ENCODE measurements at places on chromosomes 2 and 18.
A peak's percentile ranks its signal among the peaks of the same experiment; 100 is the strongest.

- DNase-seq = no peak
Measured at GRCh38 chr18:44816477-44816876, 135.8 kb downstream of the SETBP1 start.

GRCh38 chr2:136117391-136117841 lies 533 bp downstream of the CXCR4 start:
- peak; percentile 68 for DNase-seq

DNA sequence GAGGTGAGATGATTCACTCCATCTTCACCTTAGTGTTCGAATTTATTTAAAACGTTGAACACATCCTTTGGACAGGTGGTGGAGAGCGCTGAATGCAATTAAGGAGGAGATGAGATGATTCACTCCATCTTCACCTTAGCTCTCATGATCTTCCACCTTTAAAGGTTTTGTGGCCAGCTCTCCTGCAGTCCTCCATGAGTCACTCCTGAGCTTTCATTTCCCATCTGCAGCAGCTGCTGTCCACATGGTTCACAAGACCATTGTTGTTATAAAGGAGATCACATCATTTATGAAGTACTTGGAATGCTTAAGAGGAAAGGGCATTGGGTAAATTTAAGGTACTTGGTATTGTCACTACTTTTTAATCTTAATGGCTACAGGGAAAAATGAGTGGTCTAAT lies 298.5 kb downstream of the PAX3 start:
- no peak for DNase-seq

GRCh38 chr2:239638376-239638775 lies 237.6 kb upstream of the HDAC4 start:
- DNase-seq = no peak

DNA sequence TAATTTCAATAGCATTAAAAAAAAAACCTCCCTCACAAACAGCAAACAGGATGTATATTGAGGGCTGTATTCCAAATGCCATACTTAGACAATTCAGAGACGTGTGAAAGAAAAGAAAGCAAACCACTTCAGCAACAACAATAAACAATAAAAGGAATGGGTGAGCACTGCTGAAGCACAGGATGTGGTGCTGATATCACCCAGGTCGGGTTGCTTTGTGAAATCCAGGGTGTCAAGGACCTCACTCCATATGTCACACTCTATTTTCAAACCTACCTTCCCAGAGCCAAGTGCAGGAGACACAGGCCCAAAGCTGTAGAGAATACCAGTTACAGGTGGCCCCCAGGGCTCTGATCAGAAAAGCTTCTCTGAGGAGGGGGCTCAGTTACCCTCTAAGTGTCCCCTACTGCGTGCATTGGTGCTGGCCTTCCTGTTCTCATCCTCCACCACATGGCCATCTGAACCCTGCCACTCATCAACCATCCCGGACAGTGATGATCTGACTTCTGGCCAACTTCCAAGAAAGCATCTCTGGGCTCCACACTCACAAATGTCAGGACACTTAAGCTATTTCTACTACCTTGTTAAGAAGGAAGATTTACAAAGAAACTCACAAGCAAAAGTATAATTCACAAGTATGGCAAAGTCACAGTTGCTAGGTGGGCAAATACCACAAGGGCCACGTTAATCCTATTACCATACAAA lies 363.0 kb downstream of the SS18 start:
- no peak for DNase-seq

- no peak for DNase-seq
Measured at GRCh38 chr2:112157472-112157871, 19.3 kb downstream of the FBLN7 start.

- DNase-seq = no peak
Measured at GRCh38 chr2:152432206-152432653, 97.3 kb downstream of the FMNL2 start.

DNA sequence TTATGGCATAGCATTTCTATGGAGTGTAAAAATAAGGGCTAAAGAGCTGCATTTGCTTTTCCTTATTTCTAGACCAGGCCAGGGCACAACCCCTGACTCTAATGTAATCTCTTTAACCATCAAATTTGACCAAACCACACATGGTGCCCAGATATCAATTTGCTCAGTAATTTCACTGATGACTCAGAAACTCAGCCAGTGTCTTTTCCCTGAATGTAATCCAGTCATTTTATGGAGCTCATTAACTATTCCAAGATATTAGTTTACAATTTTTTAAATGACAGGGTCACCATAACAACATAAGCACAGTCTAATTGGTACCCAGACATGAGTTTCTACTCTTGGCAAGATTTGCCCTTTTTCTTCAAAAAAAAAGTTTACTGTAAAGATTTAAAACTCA lies 270.8 kb upstream of the AGAP1 start:
- no peak for DNase-seq

- DNase-seq = no peak
Measured at GRCh38 chr2:117967977-117968718, 45.7 kb downstream of the CCDC93 start.

DNA sequence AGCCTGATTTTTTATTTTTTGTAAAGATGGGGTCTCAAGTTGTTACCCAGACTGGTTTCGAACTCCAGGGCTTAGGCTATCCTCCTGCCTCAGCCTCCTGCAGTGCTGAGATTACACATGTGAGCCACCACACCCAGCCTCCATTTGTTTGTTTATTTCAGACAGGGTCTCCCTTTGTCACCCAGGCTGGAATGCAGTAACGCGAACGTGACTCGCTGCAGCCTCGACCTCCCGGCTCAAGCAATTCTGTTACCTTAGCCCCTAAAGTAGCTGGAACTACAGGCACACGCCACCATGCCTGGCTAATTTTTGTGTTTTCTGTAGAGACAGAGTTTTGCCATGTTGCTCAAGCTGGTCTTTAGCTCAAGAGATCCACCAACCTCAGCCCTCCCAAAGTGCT lies 27.2 kb downstream of the UBXN4 start:
- DNase-seq = no peak

DNA sequence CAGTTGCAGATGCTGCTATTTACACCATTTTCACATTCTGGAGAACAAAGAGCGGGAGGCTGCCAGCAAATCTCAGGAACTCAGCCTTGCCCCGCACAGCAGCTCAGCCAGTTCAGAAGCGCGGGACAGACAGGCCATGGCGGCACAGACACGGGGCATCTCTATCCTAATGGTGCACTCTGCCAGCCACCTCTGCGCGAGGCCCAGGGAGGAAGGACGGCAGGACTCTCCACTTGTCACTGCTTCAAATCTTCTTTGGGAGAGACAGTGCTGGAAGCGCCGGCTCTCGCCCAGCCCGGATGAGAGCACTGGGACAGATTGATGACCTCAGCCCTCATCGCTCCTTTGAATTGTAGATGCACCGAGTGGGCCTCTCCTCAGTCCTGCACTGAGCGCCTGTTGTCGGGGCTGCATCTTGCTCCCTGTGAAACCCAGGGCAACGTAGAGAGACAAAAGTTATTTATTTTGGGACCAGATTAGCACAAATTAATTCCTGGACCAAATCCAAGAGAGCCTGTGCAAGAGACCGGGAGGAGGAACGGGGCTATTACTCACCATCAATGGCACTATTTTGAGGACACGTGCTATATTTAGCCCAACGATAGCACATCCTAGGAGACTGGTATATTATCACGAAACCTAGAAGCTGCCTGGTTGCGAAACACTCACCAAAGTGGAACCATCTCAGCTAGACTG lies 211.4 kb upstream of the SMIM21 start:
- no peak for DNase-seq

GRCh38 chr2:62741127-62741526 lies 35.6 kb downstream of the EHBP1 start:
- DNase-seq = no peak

DNA sequence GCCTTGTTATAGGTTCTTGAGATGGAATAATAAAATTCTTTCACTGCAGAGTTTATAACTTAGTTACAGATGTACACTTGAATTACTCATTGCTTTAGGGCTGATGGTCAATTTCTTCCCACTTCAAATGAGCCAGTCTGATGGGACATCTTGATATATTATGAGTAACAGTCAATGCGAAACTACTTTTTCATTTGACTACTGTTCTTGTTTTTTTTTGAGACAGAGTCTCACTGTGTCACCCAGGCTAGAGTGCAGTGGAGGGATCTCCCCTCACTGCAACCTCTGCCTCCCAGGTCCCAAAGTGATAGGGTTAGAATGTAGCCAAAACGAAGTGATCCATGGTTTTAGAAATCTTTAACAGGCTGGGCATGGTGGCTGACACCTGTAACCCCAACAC lies 57.1 kb downstream of the ST3GAL5 start:
- DNase-seq = peak; percentile 8

- no peak for DNase-seq
Measured at GRCh38 chr2:199409759-199410529, 47.8 kb downstream of the SATB2 start.

DNA sequence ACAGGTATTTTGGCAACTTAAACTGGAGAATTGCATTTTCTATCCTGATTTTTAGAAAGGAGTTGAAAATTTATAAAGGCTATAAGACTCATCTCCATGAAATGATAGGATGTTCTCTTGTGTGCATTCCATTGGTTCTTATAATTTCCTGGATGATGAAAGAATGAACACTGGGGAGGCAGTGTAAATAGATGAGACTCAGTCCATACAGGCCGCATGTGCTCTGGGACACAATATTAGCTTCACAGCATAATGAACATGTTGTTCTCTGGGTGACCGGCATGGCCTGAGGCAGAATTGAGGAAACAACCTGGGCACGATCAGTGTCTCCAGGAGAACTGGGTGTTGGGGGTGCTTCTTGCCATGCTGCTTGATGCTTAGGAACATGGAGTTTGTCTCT lies 38.8 kb downstream of the AOX1 start:
- no peak for DNase-seq

- DNase-seq = no peak
Measured at GRCh38 chr18:44771572-44771955, 90.9 kb downstream of the SETBP1 start.

GRCh38 chr18:37604032-37604431 lies 38.4 kb upstream of the CELF4 start:
- DNase-seq = no peak

DNA sequence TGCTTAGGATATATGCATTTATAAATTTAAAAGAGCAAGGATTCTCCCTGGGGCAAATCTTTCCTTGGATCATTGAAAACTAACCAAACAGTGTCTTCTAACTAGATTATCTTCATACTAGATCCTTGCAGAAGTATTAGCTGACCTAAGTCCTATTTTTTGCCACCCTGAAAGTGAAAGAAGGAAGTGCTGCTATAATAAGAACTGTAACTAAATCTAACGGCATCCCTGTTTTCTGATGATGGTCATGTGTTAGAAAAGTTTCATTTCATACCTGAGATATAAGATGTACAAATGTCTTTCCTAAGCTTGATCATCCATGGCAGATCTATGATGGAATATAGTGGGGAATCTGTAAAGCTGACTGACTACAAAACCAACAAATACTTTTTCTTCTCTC lies 102.7 kb downstream of the MAP2 start:
- DNase-seq = no peak

GRCh38 chr2:65062843-65063825 lies 6.9 kb downstream of the CEP68 start:
- DNase-seq = no peak

- no peak for DNase-seq
Measured at GRCh38 chr2:62178741-62179271, 17.1 kb upstream of the B3GNT2 start.

DNA sequence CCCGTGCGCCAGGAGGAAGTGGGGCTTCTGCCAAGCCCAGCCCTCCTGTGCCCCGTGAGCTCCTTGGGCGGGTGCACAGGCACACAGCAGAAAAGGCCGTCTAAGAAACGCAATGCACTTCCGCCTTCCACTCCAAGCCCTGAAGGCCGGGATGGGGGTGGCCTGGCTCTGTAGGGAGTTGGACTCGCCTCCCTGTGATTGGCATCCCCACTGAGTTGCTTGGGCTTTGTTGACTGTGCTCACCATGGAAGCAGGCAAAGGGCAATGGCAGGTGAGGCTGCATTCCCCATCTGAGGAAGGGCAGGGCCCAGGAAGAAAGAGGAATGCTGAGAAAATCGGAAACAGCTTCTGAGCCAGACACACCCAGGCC lies 66.8 kb downstream of the CRACDL start:
- no peak for DNase-seq

GRCh38 chr18:49023271-49023937 lies 72.6 kb upstream of the SMAD7 start:
- DNase-seq = peak; percentile 12

DNA sequence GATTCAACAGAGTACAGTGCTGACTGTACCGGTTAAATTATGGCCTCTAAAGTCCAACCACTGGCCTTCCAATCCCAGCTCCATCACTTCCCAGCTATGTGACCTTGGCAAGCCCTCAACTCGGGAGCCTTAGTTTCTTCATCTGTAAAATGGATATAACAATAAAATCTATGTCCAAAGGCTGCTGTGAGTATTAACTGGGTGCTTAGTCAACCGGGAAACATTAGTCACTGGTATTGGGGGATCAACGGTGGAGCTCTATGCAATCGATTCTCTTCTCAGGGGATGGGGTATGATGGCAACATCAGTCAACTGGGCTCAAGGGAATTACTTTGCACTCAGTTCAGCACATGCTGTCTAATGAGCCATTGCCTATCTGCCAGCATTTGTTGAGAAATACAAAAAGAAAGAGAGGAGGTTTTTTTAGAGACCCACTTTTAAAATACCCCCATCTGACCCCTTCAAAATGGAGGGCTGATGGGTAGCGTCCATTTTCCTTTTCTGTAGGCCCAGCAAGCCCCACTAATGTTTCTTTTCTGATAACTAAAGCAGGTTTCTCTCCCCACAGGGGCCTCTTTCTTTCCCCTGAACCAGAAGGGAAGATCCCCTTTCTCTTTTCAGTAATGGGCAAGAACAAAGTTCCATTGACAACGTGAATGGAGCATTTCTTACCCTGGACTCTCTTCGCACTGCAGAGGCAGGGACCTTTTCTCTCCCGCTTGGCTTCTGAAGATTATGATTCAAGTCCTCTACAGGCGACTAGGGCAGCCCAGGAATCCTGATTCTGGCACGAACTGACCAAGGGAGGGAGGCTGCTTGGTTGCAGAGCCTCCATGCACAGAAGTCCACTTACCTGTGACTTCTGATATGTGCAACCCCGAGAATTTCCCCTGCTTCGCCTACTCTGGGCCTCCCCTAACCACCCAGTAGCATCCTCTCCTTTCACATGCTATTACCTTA lies 8.7 kb upstream of the AGFG1 start:
- DNase-seq = no peak

- no peak for DNase-seq
Measured at GRCh38 chr2:22134421-22134820, 1010.7 kb downstream of the TDRD15 start.

DNA sequence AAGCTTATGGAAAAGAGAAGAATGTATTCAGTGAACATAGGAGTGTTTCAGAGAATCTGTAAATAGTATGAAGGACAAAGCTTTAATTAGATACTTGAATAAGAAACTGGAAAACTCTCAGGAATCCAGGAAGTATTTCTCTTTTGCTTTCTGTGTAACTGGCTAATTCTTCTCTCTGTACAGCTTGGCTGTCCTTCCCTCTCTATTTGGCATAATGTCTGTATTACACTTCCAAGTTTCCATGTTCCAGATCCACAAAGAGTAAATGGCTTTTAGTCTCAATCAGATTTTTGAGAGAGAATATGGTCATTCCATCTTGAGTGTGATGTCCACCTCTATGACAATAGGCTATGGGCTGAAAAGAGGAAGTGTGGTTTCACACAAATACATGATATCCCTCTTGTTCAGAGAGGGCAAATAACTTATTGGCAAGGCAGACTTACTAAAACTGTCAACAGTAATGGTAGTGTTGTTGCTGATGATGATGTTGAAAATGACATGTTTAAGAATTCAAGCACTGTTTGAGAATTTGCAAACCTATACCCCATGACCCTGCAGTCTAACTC lies 129.2 kb upstream of the ERBB4 start:
- no peak for DNase-seq

- DNase-seq = no peak
Measured at GRCh38 chr2:215775106-215775505, 238.2 kb downstream of the MREG start.

- no peak for DNase-seq
Measured at GRCh38 chr2:236977852-236978398, 107.8 kb upstream of the COPS8 start.

All from activated CD4-positive, alpha-beta memory T cell treated with anti-CD3 and anti-CD28 coated beads, Interleukin-2, amount 10 ng/mL, durations not matched to agents 7 days and 5 days (primary cell).